ENCODE measurements at places on chromosomes 6 and 20.

DNA sequence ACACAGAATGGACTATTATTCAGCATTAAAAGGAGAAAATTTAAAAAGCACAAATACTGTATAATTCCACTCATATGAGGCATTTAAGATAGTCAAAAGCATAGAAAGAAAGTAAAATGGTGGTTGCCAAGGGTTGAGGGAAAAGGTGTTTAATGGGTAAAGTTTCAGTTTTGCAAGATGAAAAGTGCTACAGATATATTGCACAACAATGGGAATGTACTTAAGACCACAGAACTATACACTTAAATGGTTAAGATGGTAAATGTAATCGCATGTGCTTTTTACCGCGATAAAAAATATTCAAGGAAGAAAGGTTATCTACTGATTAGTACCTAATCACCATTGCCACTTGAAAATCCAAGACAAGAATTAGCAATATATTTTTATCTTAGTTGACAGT, 71.8 kb upstream of the NOX3 start:
- peaks cover 1% of the 10 kb centered on the region for H3K4me1 ChIP-seq
- no peaks in the 10 kb centered on the region for H3K36me3 ChIP-seq
- DNase-seq, result no peak
- H3K27me3 ChIP-seq, result no peaks in the 10 kb centered on the region
- H3K4me3 ChIP-seq, result no peak overlapping the region

DNA sequence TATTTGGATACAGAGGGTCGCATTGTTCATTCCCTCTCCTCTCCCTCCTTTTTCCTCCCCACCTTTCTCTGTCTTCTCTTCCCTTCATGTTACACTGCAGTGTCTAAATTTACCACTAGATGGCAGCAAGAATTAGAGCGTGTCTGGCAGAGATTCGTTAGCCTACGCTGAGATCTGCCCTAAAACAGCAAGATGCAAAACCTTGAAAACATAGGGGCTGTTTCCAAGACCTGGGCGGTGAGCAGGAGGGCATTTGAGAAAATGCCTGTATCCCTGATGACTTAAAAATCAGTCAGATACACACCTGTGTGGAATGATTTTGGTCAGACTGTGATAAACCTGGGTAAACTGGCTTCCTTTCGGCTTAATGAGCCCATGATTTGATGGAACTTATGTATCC, 101.5 kb upstream of the ISM1 start:
- H3K4me3 ChIP-seq, result no peak overlapping the region
- H3K36me3 ChIP-seq, result no peaks in the 10 kb centered on the region
- H3K27me3 ChIP-seq, result no peaks in the 10 kb centered on the region
- H3K4me1 ChIP-seq, result no peaks in the 10 kb centered on the region
- DNase-seq, result peak; percentile 65

DNA sequence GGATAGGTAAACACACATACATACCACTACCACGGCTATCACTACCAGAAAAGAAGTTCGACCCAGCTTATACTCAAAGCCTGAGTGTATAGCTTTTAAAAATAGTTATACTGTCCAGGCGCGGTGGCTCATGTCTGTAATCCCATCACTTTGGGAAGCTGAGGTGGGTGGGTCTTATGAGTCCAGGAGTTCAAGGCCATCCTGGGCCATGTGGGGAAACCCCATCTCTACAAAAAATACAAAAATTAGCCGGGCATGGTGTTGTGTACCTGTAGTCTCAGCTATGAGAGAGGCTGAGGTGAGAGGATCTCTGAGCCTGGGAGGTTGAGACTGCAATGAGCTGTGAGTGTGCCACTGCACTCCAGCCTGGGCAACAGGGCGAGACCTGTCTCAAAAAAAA, 32.9 kb downstream of the NKX2-4 start:
- peaks cover 1% of the 10 kb centered on the region for H3K4me1 ChIP-seq
- peaks cover 14% of the 10 kb centered on the region for H3K36me3 ChIP-seq
- DNase-seq, result no peak
- no peak overlapping the region for H3K27ac ChIP-seq
- no peaks in the 10 kb centered on the region for H3K27me3 ChIP-seq

GRCh38 chr20:50595988-50596693, 86.0 kb downstream of the PTPN1 start:
- H3K27ac ChIP-seq, result no peak overlapping the region
- no peaks in the 10 kb centered on the region for H3K27me3 ChIP-seq
- no peak overlapping the region for H3K4me3 ChIP-seq

DNA sequence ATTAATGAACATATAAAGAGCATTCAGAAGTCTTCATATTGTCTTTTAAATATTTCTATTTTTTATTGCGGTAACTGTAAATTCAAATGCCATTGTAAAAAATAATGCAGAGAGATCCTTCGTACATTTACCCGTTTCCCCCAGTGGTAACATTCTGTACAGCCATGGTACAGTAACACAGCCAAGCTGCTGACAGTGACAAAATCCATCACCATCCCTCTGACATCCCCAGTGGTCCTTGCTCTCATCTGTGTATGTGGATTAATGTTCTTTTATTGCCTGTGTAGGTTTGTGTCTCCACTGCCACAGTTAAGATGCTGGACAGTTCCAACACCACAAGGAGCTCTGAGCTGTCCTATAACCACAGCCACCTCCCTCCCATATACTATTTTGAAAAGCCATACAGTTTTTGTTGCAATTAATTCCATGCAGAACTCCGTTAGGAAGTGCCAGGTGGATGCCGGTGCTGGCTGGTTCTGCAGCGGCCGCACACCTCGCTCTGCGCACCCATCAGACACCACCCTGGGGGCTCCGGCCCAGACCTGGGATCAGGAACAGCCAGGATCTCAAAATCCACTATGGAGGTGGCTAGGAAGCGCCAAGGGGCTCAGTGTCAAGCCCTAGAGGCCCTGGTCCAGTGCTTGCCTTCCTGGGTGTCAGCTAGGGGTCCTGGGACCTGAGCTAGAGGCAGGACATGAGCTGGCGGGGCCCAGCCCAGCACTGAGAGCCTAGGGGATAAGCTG, 93.1 kb upstream of the PMEPA1 start:
- no peak for DNase-seq
- peaks cover 83% of the 10 kb centered on the region for H3K27me3 ChIP-seq
- H3K4me1 ChIP-seq, result no peaks in the 10 kb centered on the region
- H3K4me3 ChIP-seq, result no peak overlapping the region
- H3K36me3 ChIP-seq, result no peaks in the 10 kb centered on the region

- no peaks in the 10 kb centered on the region for H3K4me1 ChIP-seq
- no peak for DNase-seq
- H3K36me3 ChIP-seq, result no peaks in the 10 kb centered on the region
Measured at GRCh38 chr6:164859816-164860215, 449.6 kb downstream of the C6orf118 start.

DNA sequence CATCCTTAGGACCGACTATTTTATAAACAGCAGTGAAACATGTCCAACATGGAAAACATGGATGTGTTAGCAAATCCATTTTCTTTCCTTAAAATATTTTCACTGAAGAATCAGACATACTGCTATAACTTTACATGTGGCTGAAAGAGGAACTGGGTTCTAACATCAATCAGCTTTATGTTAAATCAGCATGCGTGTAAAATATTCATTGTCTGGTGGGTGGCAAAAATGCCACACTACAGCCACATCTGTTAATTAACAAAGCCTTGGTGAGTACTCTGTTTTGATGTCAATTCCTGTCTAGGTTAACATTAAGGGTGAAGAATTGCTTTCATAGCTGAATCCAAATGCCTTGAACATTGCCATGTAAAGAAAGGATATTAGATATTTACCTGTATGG, 222.6 kb upstream of the CEP162 start:
- no peaks in the 10 kb centered on the region for H3K36me3 ChIP-seq
- DNase-seq, result no peak
- no peaks in the 10 kb centered on the region for H3K27me3 ChIP-seq
- no peak overlapping the region for H3K27ac ChIP-seq
- H3K4me1 ChIP-seq, result peaks cover 2% of the 10 kb centered on the region

DNA sequence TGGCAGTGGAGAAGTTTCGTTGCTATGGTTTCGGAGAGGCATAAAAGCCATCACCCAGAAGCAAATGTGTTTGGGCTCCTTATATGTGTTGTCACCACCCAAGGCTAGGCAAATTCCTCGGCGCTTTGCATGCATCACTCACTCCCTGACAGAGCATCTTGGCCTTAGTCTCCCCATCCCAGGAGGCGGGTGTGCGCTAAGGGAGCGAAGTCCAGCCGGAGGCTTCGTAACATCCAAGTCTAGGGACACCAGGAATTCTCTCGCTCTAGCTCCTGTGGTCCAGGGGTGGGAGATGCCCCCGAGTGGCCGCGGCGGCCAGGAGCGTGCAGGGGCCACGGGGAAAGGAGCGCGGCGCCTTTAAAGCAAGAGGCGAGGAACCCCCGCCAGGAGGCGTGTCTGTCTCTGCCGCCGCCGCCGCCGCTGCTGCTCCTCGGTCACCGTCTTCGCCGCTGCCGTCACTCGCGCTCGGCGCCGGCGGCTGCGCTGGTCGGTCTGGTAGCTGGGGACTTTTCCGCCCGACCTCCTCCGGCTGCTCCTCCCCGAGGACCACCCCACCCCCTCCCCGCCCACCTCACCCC, at the start of gene GRIK2:
TSS of gene GRIK2 (plus strand) at position 458 of the 578 bp plus-strand sequence.
- DNase-seq, result peak; percentile 62
- H3K4me3 ChIP-seq, result peak within 1 kb of the TSS; percentile 61
- no peaks in the 10 kb centered on the region for H3K36me3 ChIP-seq
- no peak within 1 kb of the TSS for H3K27ac ChIP-seq
- H3K27me3 ChIP-seq, result peaks cover 40% of the 10 kb centered on the region

DNA sequence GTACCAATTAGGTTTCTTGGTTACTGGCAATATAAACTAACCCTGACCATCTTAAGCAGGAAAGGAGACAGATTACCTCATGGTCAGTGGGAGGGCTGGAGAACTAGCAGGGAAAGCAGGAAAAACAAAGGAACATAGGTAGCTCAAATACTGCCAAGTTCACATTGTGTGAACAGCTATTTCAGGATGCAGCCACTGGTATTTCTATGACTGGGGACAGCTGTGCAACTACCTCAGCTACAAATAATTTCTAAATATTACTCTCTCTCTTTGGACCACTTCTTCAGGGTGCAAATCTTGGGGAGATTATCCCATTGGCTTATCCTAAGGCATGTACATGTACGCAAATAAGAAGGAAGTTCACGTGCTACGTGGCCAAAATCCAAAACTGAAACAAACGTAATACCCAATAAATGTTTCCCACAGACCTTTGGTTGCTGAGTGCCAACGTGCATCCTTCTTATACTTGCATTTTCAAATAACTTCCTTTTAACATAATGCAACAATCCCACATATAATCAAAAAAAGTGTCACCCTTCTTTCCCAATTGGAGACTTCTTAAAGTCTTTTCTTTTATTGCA, 180.9 kb downstream of the PHF3 start:
- no peaks in the 10 kb centered on the region for H3K4me1 ChIP-seq
- no peak for DNase-seq
- H3K27me3 ChIP-seq, result no peaks in the 10 kb centered on the region
- H3K27ac ChIP-seq, result no peak overlapping the region

- no peaks in the 10 kb centered on the region for H3K36me3 ChIP-seq
- H3K27ac ChIP-seq, result no peak overlapping the region
- peak; percentile 35 for DNase-seq
- H3K4me3 ChIP-seq, result no peak overlapping the region
Measured at GRCh38 chr6:123393331-123393730, 243.4 kb downstream of the TRDN start.

DNA sequence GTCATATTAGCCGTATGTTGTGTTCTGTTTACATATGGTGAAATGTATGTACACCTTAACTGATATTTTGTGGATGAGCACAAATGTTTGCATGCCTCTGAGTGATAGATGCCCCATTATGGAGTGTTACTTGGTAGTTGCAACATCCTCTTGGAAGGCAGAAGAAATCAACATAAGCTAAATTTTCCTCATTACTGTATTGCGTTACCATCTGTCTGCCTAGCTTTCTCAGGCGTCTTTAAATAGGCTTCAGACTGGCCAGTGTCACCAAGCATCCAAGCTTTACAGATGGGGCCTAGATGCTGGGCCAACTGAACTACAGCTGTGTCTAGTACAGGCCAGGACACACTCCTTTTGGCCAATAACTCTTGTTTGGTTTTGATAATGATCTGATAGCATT, 250.6 kb downstream of the SAMD5 start:
- no peaks in the 10 kb centered on the region for H3K27me3 ChIP-seq
- DNase-seq, result peak; percentile 87
- H3K4me1 ChIP-seq, result no peaks in the 10 kb centered on the region

- no peaks in the 10 kb centered on the region for H3K4me1 ChIP-seq
- H3K4me3 ChIP-seq, result no peak overlapping the region
- H3K36me3 ChIP-seq, result no peaks in the 10 kb centered on the region
- no peak for DNase-seq
- H3K27me3 ChIP-seq, result no peaks in the 10 kb centered on the region
Measured at GRCh38 chr6:140464720-140465119, 1090.3 kb upstream of the CITED2 start.

DNA sequence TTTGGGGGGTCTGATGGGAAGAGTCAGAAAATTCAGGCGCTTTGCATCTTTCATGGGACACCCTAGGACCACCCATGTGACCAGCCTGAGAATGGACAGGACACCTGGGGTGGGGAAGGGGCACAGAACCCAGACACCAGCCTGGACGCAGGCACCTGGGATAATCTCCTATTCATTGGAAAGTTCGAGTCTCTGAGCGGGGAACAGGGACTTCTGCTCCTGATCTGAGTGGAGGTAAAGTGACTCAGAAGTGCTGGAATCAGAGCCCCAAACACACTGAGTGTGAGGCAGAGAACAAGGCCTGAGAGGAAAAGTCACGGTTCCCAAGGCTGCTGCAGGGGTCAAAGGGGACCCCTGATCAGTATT, 1.4 kb downstream of the HLA-B start:
- H3K4me3 ChIP-seq, result peak overlapping the region; percentile 83
- H3K36me3 ChIP-seq, result peaks cover 25% of the 10 kb centered on the region
- H3K27ac ChIP-seq, result no peak overlapping the region
- peaks cover 5% of the 10 kb centered on the region for H3K4me1 ChIP-seq

DNA sequence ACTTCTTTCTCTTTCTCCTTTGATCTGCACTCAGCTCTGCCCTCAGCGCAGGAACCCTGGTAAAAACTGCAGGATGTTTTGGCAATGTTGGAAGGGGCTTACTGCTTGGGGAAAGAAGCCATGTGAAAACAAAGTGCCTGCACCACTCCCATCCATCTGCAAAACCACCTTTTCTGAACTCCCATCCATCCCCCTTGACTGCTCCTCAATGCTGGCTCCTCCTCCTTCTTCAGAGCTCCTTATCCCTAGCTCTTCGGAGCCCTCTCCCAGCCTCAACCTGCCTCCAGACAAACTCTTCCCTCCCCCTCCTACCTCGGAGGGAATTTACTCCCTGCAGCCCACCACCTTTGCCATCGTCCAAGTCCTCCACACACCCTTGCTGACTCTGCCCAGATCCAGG, 4.2 kb upstream of the ZBTB12 start:
- H3K27me3 ChIP-seq, result no peaks in the 10 kb centered on the region
- DNase-seq, result no peak
- no peaks in the 10 kb centered on the region for H3K36me3 ChIP-seq
- H3K4me3 ChIP-seq, result no peak overlapping the region

- H3K27me3 ChIP-seq, result peaks cover 73% of the 10 kb centered on the region
- no peaks in the 10 kb centered on the region for H3K36me3 ChIP-seq
- no peak overlapping the region for H3K4me3 ChIP-seq
- DNase-seq, result no peak
- H3K4me1 ChIP-seq, result no peaks in the 10 kb centered on the region
Measured at GRCh38 chr20:51159303-51159702, 136.4 kb upstream of the KCNG1 start.

- H3K4me3 ChIP-seq, result peak overlapping the region; percentile 92
- H3K27ac ChIP-seq, result peak overlapping the region; percentile 28
- no peak for DNase-seq
- H3K36me3 ChIP-seq, result no peaks in the 10 kb centered on the region
- H3K4me1 ChIP-seq, result peaks cover 5% of the 10 kb centered on the region
- H3K27me3 ChIP-seq, result no peaks in the 10 kb centered on the region
Measured at GRCh38 chr6:28105245-28105639, 19.2 kb upstream of the ZSCAN16 start.

GRCh38 chr6:166221040-166221439, 53.4 kb upstream of the TBXT start:
- H3K27me3 ChIP-seq, result peaks cover 3% of the 10 kb centered on the region
- H3K36me3 ChIP-seq, result no peaks in the 10 kb centered on the region
- no peak overlapping the region for H3K4me3 ChIP-seq
- DNase-seq, result no peak
- H3K4me1 ChIP-seq, result no peaks in the 10 kb centered on the region
- H3K27ac ChIP-seq, result no peak overlapping the region
